Left cardiac atrium (tissue), 4 donors: ENCODE measurements at places on chromosomes 4 and X. TPM values are rescaled to one million over a fixed set of nuclear protein-coding genes. Genes with fewer than 3 reads are reported as not detected.

The C1GALT1C1 gene
- 29.1 TPM for total RNA-seq

The MAD2L1 gene
- 3.4 TPM for total RNA-seq

The SLC6A14 gene
- not detected for total RNA-seq

The FGD1 gene
- 5.3 TPM for total RNA-seq

The MAGEB2 gene
- total RNA-seq, result not detected

The PNMA6F gene
- total RNA-seq, result not detected

The NUP62CL gene
- total RNA-seq, result 0.29 TPM

The VEGFD gene
- 2.5 TPM for total RNA-seq

The CXXC4 gene
- 2.3 TPM for total RNA-seq

The TMPRSS11A gene
- not detected for total RNA-seq

The DACH2 gene
- not detected for total RNA-seq

The UGDH gene
- 28.7 TPM for total RNA-seq

The GTPBP6 gene
- total RNA-seq, result 48.0 TPM

The TENM3 gene
- total RNA-seq, result 9.2 TPM

The OPRPN gene
- not detected for total RNA-seq

The ANKRD37 gene
- 12.4 TPM for total RNA-seq

The PACRGL gene
- total RNA-seq, result 10.0 TPM

The ASB12 gene
- total RNA-seq, result 1.4 TPM

The TECRL gene
- total RNA-seq, result 636 TPM

The MOB1B gene
- 20.3 TPM for total RNA-seq

The USP51 gene
- 3.5 TPM for total RNA-seq

The GBA3 gene
- total RNA-seq, result not detected

The COL4A6 gene
- total RNA-seq, result 14.7 TPM

The HSFX3 gene
- not detected for total RNA-seq

The ANK2 gene
- 277 TPM for total RNA-seq

The SUPT20HL1 gene
- total RNA-seq, result not detected

The CXorf66 gene
- total RNA-seq, result not detected

The TMEM150C gene
- total RNA-seq, result 12.8 TPM

The UGT2B11 gene
- total RNA-seq, result not detected

The VMA21 gene
- total RNA-seq, result 25.4 TPM

The UTP3 gene
- total RNA-seq, result 17.6 TPM

The MAGEA10 gene
- total RNA-seq, result not detected

The BTC gene
- 0.35 TPM for total RNA-seq

The EGF gene
- total RNA-seq, result 8.3 TPM

The ABLIM2 gene
- 23.1 TPM for total RNA-seq

The VCX3B gene
- total RNA-seq, result not detected

The GLA gene
- total RNA-seq, result 23.8 TPM

The ZNF630 gene
- 2.8 TPM for total RNA-seq

The TRIM75 gene
- not detected for total RNA-seq

The SPANXN3 gene
- total RNA-seq, result not detected

The ANXA3 gene
- total RNA-seq, result 59.2 TPM

The MAGEA9B gene
- total RNA-seq, result not detected

The TLR10 gene
- 0.18 TPM for total RNA-seq

The NPY1R gene
- 2.8 TPM for total RNA-seq

The PSMD10 gene
- total RNA-seq, result 23.8 TPM
